ENCODE measurements at places on chromosomes 12 and 14.

DNA sequence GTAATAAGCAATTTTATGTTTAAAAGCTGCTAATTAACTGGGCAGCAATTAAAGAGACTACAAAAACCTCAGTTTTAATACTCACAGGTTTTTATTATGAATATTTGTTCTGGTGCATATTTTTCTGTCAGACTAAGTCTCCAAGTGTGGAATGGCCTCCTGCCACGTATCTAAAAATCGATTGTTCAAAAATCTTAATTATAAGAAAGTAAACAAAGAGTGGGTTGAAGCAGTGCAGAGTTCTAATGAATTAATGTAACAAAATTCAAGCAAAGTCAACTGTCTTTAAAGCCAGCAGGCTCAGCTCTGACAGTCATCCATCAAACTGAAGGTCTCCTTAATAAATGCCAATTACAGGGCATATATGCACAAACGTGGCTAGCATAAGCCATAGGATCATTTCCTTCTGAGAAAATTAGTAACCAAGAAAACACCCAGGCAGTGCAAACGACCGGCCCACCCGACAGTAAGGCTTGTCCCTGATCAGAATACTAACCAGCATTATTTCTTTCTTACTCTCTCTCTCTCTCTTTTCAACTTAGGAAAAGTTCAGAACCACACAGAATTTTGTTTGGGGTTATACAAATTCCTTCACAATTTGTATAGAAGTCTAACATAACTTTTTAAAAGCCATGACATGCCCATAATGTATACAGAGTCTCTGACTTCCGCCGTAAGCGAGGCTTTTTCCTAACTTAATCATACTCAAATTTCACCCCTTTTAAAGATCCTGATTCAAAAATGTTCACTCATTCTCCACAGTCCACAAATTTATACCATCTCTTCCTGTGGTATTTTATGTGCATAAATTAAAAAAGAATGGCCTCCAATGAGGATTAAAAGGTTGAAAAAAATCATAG lies 83.8 kb downstream of the SLC25A21 start:
- no peak for DNase-seq

GRCh38 chr12:102570256-102570655 lies 89.9 kb upstream of the IGF1 start:
- DNase-seq, result no peak

DNA sequence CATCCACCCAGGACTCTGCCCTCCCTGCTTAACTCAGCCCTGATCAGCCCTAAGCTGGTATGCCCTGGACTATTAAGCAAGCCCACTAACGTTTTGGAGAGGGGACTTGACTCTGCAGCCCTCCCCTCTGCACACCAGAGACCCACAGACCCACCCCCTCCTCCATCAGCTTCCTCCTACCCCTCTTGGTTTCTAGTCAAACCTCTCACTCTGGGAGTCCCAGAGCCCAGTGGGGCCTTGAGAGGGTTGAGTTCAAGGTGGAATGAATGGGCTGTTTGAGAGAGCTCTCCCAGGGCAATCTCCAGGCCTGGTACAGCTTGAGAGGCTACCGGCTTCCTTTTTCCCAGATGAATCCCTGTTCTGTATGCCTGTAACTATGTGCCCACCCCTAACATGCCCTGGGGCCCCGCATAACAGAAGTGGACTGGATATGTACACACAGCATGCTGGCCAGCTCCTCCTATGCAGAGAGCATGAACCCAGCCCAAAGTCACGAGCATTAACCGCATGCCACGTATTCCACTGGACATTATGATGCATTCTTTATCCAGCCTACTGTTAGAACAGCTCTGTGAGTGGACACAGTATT lies 43.6 kb downstream of the IRF2BPL start:
- no peak for DNase-seq

GRCh38 chr12:43462741-43463140 lies 89.3 kb downstream of the ADAMTS20 start:
- no peak for DNase-seq

GRCh38 chr14:85402569-85403162 lies 127.3 kb upstream of the FLRT2 start:
- no peak for DNase-seq
